T-helper 1 cell (primary cell): ENCODE measurements at places on chromosomes 5 and 9.

DNA sequence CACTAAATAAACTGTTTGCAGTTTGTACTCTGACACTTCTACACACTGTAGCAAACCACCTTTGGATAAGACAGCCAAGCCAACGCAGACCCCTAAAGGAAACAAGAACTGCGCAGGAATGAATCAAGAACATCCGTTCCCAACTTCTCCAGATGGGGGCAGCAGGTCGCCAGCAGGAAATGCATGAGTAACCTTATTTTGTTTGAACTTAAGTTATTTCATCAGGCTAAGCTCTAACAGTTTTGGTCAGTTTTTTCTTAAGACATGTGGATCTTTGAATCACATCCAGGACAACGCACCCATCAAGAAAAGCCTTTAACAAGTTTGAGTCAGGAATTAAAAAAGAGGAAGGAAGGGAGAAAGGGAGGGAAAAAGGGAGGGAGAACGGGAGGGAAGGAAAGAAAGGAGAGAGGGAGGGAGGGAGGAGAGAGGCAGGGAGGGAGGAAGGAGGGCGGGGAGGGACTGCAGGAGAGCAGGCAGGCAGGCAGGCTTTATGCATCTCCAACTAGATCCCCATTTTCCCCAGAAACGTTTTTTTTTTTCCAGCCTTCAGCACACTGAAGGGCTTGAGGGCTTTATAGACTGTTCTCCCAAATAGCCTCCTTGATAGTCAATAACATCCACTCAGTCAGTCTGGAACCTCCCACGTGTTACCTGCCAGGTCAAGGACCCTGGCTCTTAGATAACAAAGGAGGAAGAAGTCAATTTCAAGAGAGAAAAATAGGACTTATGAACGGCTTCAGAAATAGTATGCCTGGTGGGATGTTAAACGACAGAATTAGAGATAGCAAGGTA is 22.2 kb downstream of the BHMT start:
- peak; percentile 36 for DNase-seq

- DNase-seq = no peak
These were observed 161.2 kb upstream of the PTPRD start for GRCh38 chr9:10774051-10774450.

DNA sequence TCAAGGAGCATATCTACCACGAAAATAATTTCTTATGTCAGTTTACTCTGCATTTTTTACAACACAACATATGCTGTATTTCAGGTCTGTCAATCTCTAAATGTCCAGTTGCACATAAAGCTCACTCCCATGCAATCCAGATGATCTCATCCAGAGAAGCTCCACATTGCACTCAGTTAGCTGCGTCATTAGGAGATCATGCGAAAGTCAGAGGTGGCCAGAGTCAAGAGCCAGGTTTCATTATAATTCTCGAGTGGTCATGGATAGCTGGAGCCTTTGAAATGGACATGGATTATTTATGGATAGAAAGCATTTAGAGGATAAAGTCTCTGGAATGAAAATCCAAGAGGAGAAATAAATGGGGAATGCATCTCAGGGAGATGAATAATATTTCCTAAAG is 232.3 kb downstream of the GAS1 start:
- no peak for DNase-seq

GRCh38 chr5:110873773-110874437 is 135.1 kb downstream of the SLC25A46 start:
- no peak for DNase-seq

DNA sequence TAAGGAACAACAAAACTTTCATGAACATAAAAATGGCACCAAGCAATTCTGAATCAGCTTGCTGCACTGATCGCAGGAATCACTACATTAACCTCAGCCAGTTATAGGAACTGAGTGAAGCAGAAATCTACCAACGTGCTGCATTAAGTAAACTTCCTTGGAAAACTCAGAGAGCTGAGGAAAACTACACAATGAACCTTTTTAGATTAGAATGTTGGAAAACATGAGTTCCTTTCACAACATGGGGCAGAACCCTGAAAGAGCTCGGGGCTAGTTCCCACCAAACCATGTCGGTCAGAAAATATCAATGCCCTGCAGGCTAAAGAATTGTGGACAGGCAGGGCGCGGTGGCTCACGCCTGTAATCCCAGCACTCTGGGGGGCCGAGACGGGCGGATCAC is 19.4 kb downstream of the ALDH7A1 start:
- no peak for DNase-seq
